ENCODE measurements at places on chromosomes 5 and 9.

GRCh38 chr9:100104314-100104713 is 5.3 kb downstream of the INVS start:
- no peak for DNase-seq

DNA sequence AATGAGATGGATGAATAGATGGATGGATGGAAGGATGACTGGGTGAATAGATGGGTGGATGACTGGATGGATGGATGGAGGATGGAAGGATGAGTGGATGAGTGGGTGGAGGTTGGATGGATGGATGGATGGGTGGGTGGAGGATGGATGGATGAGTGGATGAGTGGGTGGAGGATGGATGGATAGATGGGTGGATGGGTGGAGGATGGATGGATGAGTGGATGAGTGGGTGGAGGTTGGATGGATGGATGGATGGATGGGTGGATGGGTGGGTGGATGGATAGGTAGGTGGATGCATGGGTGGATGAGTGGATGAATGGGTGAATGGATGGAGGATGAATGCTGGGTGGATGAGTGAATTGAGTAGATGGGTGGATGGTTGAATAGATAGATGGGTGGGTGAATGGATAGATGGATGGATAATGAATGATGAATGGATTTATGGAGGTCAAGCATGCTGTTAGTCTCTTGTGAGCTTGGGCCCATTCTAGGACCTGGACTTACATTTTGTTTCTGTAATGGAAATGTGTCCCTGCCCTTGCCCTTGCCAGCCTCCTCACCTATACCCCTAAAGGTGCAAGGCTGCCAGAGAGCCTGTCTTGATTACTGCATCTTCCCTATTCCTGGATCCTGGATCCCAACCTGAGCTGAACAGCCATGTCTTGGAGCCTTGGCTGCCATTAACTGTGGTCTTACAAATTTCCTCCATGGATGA is 159.7 kb upstream of the NFIL3 start:
- no peak for DNase-seq

DNA sequence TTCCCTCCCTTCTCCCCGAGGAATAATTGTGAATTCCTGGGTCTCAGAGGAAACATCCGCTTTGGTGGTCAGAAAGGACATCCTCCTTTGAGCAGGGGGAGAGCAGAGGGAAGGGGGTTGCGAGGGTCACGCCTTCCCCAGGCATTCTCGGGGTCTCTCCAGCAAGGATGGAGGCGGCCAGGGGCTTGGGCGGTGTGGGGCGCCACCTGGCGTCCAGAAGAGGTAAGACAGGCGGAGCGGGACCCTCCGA is 129.1 kb downstream of the KCNIP1 start:
- peak; percentile 6 for DNase-seq

- no peak for DNase-seq
Measured at GRCh38 chr9:90898228-90898627, 96.6 kb downstream of the SYK start.

GRCh38 chr9:96137671-96138429 is 164.1 kb downstream of the HSD17B3 start:
- DNase-seq, result no peak

DNA sequence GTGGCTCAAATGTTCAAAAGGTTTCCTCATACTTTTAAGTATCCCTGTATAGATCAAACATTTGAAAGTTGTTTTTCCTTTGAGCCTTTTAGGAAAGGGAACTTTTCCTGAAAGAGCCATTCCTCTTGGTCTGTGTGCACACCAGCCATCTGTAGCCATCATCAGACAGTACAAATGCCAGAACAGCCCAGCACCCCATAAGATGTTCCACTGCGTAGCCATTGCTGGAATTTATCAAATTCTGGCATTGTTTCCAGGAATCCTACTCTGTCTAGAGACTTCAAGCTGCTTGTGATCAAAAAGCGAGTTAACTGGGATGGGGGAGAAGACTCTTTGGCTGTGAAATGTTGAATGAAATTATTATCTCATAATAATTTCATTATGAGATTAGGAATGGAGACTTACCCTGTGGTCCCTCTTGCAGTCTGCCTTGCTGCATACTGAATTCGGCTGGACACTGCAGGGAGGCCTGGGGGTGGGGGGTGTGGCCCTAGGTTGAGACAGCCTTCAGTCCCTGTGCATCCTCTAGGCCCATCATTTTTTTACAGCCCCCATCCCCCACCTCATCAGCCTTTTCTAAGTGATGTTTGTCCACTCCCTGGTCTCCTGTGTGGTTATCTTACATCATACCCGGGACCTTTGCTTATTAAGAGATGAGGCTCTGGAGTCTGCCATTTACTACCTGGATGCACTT is 99.8 kb downstream of the RALGPS1 start:
- no peak for DNase-seq

DNA sequence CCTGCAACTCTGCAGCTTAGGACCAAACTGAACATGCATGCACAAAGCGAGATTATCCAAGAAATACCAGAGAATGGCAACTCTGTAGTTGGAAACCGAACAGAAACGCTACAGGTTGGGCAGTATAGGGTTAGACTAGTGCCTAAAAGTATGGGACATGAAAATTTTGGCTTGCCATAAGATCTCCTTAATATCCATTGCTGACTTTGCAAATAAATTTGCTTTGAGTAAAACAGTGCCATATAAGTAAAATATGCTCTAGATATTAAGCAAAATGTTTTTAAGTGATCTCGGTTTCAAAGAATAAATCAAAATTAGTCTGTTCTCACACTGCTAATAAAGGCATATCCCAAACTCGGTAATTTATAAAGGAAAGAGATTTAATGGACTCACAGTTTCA is 456.0 kb downstream of the PRDM9 start:
- DNase-seq, result no peak
